ENCODE measurements at places on chromosomes 7 and 10.

DNA sequence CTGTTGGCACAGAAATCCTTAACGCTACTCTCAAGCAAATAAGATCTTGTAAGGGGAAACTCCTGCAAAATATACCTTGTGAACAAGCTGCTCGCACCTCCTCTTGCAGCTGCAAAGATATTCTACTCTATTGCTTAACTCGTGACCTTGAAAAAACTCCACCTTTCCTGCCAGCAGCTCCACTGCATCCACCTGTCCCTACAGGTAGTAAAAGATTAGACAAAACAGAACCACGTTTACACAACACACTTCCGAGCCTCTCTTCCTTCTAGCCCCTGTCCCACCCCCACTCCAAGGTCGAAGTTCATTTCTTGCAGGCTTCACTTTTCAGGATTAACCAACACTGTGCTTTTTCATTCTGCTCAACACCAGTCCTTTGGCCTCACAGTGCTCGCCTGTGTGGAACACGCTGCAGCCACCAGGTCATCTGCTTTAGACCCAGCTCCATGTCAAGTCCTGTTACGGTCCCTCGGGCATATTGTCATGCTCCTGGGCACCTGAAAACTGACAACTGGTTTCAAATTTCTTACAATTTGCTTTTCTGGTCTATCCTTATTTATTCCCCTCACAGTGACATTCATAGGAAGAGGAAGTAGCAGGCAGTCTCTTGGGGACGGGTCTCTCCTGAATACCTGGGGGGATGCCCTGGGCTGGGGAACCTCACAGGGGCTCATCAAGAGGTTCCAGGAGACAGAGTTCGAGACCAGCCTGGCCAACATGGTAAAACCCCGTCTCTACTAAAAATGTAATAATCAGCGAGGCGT lies 165.8 kb upstream of the KLF14 start:
- DNase-seq: no peak

DNA sequence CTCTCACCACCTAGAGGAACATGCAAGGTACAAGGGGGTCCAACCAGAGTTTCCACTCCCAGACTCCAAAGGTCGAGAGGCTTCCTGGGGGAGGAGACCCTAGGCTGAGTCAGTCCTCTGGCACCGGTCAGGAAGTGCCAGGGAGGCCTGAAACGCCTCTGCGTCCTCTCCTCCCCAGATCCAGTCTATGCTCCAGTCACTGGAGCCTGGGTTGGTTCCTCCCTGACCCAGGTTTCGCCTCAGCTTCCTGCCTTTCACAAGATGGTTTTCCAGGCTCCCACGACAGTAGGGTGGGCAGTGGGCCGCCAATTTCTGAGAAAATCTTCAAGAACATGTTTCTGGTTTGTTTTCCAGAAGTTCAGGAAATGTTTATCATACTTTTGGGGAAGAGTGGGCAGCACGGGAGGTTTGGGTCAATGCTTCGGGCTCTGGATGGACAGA lies 30.0 kb downstream of the DUSP5 start:
- no peak for DNase-seq

- no peak for DNase-seq
Measured at GRCh38 chr7:8382004-8382730, 51.2 kb upstream of the NXPH1 start.

DNA sequence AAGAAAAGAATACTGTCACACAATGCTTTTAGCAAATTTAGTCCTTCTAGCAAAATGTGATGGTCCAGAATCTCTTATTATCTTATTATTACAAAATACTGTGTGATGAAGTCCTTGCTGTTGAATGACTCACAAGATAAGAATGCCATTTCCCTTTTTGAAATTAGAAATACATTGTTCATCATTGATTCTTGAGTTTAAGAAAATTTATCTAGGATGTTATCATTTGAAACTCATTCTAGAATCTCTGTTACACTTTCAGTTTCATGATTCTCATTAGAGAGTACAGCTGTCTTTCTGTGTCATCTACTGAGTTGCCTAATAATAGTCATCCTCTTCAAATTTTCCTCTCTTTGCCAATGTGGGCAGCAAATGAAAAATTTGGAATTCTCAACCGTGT lies 9.6 kb downstream of the ZKSCAN5 start:
- no peak for DNase-seq

- no peak for DNase-seq
Measured at GRCh38 chr10:80137031-80137862, 4.7 kb downstream of the PLAC9 start.

- DNase-seq: no peak
Measured at GRCh38 chr7:152086513-152086912, 61.0 kb downstream of the GALNT11 start.
